Epithelial cell of proximal tubule (primary cell): ENCODE measurements at places on chromosomes 4 and X. TPM values are rescaled to one million over a fixed set of nuclear protein-coding genes. Genes with fewer than 3 reads are reported as not detected.

The VSIG1 gene
- total RNA-seq = 0.36 and 1.8 TPM in 2 replicates

- no peak for DNase-seq
Observed at GRCh38 chrX:150508451-150509367, 59.7 kb upstream of the MTM1 start.

The HAUS3 gene
- total RNA-seq = 10.7 and 11.6 TPM in 2 replicates

The NHSL2 gene
- total RNA-seq = 1.0 and 1.1 TPM in 2 replicates

DNA sequence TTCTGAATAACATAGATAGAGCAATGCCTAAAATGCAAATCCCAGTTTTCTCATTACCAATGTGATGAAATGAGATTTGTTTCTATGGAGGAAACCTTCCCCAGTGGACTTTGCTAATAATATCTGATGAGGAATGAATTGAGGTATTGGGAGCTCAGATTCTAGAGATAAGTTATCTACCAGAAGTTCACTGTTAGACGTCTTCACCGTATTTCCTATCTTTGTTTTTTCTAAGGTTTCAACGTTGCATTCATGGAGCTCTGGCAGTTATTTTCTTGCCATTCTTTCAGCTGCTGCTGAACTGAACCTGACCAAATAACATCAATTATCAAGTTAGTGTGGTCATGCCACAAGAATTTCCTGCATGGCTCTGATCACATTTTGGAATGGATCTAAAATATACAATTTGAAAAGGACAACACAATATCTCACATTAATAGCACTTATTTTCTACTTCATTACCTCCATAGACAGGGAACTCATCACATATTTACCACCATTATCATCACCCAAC is 511.8 kb upstream of the LCORL start:
- no peak for DNase-seq

The USP17L11 gene
- total RNA-seq = not detected in 2 replicates

The FRYL gene
- total RNA-seq = 22.5 and 31.3 TPM in 2 replicates
